Adrenal gland (tissue), 19 donors: ENCODE measurements at places on chromosomes 3 and 15.

DNA sequence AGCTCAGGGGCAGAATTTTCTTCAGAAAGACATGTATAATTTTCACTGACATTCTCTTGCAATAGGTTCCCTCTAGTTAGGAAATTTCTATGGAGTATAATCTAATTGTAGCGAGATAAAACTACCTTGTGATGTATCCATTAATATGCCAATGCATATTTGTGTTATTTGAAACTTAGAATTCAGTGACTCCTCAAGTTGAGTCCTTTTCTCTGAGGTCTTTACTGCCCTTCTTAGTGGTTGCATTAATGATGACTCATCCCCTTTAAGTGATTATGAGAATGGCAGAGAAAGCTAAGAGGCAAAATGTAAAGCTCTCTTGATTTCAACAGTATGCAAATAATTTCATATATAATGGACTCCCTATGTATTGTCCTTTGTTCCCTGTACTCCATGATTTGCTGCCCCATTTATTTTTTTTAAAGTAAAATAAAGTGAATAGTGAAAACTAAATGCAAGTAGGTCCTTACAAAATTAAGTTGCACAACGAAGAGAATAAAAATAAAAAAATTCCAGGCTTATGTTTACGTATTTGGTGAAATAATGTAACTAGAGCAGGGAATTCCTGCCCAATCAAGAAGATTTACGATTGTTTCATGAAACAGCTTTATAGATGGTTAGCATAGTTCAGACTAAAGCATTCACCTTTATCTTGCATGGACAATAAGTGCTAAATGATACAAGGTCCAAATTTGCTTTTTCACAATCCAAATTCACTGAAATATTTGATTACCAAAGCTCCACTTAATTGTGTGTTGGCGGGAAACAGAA lies 78.1 kb downstream of the ZPLD1 start:
- no peak for DNase-seq

DNA sequence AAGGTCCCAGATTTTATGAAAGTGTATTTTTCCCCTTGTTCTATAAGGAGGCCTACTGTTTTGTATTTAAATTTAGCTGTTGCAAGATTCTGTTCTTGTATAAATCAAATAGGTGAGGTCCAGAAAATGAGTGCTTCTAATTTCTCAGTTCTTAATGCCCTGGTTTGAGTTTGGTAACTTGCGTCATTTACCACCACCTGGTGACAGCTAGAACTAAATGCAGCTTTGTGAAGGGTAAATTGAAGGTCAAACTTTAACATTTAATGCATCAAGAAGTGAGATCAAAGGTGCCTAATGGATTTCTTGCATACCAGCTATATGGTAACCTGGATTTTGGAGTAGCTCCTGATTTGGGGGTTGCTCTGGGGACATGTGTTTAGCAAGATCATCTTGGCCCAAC lies 50.7 kb upstream of the POLR2M start:
- no peak for DNase-seq

DNA sequence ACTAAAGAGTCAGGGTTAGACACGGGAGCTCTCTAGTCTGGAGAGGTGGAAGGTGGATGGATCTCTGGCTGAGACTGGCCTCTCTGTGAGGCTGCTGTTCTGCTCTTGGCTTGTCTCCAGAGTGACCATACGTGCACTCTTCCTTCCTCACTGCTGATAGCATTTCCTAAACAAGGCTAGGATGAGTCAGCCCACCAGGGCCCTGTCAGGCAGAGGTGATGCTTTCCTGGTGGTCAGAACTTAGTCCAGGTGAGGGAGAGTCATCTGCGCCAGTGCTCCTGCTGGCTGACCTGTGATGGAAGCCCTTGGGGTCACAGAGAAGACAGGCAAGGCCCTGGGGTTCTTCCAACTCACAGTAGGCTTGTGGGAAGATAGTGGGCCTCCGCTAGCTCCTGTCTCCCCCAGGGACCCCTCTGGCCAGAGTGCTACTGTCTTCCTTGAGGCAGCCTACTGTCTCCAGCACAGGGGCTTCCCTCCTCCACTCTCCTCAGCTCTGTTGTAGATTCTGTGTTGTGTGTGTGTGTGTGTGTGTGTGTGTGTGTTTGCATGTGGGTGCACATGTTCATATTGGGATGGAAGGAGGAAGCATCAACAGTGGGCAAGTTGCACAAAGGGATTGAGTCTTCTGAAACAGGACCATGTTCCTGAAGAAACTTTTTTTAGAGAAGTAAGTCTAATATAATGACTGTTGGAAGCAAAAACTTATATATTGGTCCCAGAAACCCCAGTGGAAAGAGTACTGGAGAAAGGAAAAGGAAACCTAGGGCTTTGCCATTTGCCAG lies 16.5 kb downstream of the ALPK3 start:
- DNase-seq, result peak; percentile 67

DNA sequence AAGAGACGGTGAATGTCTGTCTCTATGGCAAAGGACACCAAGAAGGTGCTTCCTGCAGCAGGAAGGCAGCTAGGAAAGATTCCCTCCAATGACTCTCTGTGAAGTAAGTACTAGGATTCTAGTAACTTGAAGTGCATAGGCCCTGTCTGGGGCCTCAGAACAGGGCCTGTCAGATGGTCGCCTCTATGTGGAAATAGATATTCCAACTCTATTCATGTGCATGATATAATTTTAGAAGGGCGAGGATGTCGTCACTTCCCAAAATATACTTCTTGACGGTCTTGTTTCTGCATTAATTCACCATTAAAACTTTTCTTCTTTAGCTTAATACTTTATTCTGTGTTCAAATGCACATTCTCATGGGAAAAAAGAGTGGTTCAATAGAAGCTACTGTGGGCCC lies 167.0 kb downstream of the TLE3 start:
- DNase-seq, result no peak

- no peak for DNase-seq
Observed at GRCh38 chr3:69718866-69719586, 20.2 kb upstream of the MITF start.

- no peak for DNase-seq
Observed at GRCh38 chr3:49017229-49017970, 980 bp downstream of the DALRD3 start.

DNA sequence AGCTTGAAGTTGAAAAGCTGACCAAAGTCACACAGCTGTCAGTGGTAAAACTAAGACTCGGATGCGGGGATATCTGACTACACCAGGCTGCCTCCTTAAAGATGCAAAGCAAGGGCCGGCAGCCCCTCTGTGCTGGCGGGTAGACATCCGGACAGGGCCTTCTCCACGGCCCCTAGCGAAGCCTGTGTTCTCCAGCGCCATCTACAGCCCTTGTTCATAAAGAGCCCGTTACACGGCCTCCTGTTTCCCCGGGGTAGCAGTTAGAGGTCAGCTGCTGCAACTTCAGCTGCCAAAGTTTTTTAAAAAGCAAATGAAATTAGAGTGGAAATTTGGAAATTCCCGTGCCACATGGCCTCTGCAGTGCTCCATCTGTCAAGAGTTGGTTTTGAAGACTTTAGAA lies 383.0 kb downstream of the TBL1XR1 start:
- peak; percentile 41 for DNase-seq

DNA sequence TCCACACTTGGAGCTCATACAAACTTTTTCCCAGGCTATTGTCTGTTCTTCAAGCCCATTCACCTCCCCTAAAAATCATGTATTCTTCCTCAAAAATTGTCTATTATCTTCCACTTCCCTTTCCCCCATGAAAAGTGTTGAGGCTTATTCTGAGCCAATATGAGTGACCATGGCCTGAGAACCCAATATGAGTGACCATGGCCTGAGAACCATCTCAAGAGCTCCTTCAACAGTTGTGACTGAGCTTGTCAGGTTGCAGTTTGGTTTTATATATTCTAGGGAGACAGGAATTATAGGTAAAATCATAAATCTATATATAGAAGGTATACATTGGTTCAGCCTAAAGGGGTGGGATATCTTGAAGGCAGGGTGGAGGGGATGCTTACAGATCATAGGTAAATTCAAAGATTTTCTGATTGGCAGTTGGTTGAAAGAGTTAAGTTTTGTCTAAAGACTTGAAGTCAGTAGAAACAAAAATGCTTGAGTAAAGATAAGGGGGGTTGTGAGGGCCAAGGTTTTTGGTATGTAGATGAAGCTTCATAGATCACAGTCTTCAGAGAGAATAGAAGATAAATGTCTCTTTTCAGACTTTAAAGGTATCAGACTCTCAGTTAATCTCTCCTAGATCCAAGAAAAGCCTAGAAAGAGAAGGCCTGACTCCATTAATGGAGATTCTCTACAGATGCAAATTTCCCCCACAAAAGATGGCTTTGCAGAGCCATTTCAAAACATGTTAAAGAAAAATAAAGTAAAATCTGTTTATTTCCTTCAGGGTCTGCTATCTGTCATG lies 95.8 kb downstream of the TGFBR2 start:
- no peak for DNase-seq
